KBM-7 (cell line): ENCODE measurements at places on chromosomes 5 and 9.

- DNase-seq: no peak
Measured at GRCh38 chr5:149397530-149397929, 18.4 kb upstream of the IL17B start.

GRCh38 chr5:32319392-32319791, 6.7 kb upstream of the MTMR12 start:
- no peak for DNase-seq

DNA sequence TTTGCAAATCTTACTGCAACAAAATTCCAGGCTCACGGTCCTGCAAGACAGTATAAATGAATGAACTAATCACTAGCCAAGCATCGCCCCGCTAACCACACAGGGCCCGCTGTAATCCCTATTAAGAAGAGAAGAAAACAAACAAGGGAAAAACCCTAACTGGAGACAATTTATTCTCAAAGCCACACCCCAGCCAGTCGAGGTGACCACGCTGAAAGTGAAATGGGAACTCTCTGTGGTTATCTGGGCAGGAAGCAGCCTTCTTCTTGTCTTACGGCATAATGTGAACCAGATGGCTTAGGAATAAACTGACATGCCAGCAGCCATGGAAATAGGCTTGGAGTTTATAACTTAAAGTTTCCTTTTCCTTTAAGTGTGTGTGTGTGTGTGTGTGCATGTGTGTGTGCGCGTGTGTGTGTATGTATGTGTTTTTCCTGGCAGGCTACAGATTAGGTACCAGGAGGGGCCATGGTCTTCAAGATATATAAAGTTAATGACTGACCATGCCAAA, 120.2 kb downstream of the SEMA6A start:
- peak; percentile 82 for DNase-seq

- DNase-seq: no peak
Measured at GRCh38 chr9:133387680-133388079, 11.5 kb downstream of the STKLD1 start.

GRCh38 chr5:141841378-141842180, 36.6 kb downstream of the PCDH1 start:
- no peak for DNase-seq

DNA sequence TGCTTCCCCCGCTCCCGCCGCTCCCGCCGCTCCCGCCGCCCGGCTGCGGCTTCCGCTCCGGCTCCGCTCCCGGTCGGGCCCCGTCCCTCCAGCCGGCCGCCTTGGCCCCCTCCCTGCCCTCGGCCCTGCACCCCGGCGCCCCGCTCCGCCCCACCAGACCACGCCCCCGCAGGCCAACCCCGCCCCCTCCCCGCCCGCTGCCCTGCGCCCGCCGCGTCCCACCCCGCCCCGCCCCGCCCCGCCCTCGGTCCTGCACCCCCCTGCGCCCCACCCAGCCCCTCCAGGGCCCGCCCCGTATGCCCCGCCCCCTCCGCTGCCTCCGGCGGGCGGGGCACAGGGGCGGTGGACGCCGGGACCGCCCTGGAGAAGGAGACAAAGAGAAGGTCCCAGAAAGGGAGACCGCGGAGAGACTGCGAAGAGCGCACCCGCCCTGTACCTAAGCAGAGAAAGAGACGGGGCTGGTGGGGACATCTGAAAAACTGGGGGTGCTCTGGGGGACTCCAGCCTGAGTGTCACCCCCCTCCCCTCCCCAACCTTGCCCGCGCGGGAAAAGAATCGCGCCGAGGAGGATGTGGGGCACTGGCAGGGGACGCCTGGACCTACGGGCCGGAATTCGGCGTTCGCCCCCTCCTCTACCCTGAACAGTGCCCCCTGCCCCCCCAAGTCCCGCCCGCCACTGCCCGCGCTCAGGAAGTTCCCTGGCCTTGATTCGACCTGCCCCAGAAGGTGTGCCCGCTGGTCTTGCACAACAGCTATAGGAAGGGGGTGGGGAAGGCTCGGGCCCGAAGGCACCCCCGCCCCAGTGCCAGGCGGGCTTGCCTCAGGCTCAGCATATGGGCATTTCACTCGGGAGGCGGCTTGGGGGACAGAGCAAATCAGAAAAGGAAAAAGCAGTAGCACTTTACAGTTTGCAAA, 42.8 kb upstream of the STXBP1 start:
- no peak for DNase-seq

DNA sequence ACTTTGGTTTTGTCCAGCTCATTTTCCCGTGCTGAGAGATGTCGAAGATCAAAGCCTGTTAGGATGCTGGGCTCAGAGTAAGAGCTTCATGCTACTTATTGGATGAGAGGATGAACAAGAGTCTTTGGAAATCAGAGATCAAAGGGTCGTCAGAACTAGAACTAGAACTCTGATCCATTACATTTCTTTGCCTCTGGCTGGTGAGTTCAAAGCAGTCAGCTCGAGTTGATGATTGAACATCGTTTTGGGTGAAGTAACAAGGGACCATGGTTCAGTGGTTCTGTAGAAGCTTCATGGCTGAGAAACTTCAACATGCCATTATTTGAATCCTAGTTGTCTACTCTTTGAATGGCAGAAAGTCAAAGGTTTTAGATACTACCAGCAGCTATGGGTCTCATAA, 320.3 kb downstream of the ARHGEF28 start:
- DNase-seq: no peak

- DNase-seq: no peak
Measured at GRCh38 chr5:137016783-137017324, 482.3 kb downstream of the SPOCK1 start.

- no peak for DNase-seq
Measured at GRCh38 chr5:77210091-77210963, at the start of gene PDE8B. Gene PDE8B (plus strand): TSS chr5:77210680. CDS start chr5:77210926, 246 bp downstream.

DNA sequence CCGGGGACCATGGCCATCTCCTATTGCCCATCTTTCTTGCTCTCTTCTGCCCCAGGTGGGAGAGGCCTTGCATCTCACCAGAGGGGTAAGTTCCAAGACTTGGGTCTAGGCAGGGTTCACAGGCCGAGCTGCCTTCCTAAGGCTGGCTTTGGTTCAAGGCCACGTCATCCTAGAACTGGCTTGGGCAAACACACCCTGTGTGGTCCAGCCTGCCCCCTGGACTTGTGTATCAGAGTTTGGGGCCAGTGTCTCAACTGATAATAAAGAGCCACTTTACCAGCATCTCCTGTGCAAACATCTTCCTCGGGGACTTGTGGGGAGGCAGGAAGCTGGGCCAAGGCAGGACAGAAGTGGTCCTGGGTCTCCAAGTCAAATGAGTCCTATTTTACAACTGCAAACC, 17.8 kb downstream of the BOD1 start:
- DNase-seq: no peak

DNA sequence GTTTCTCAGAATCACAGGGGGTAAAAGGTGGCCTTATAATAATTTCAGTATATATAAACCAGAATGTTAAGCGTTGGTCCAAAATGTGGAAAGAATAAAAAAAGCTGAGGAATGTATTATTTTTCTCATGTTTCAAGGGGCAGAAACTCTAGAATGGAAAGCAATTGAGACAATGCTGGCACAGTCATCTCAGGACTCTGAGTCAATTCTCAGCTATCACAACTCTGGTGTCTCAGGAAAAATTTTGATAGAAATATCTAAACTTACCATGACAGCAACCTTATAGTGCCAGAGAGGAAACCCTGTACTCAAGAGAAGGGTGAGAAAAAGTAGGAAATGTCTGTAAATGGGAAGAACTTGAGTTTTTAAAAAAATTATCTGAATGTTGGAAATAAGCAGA, 1189.4 kb upstream of the NUDT12 start:
- no peak for DNase-seq
